ENCODE measurements at places on chromosomes 1 and 21. TPM values are rescaled to one million over a fixed set of nuclear protein-coding genes. Genes with fewer than 3 reads are reported as not detected.

INSRR gene
- 0.35 TPM for total RNA-seq

ASTN1 gene
- 0.25 TPM for total RNA-seq

DNA sequence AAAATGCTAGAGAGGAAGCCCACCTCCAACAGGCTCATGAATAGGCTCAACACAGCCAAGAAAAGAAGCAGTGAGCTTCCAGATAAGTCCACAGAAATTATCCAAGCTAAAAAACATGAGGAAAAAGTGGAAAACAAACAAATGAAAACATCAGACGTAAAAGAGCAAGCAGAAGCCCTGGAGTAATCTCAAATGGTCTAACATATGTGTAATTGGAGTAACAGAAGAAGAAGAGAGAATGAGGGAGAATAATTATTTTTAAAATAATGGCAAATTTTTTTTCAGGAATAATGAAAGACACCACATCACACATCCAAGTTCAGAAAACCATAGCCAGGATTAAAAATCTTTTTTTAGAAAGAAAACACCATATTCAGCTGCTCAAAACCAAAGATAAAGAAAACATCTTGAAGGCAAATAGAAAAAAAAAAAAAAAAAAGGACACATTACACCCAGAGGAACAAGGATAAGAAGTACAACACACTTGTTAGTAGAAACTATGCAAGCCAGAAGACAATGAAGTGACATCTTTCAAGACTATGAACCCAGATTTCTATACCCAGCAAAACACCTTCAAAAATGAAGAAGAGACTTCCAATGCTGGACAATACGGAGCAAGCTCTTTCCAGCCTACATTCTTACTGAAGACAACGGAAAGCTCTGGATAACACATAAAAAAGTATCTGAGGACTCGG, 10.6 kb upstream of the SUMO3 start:
- DNase-seq, result no peak

DNA sequence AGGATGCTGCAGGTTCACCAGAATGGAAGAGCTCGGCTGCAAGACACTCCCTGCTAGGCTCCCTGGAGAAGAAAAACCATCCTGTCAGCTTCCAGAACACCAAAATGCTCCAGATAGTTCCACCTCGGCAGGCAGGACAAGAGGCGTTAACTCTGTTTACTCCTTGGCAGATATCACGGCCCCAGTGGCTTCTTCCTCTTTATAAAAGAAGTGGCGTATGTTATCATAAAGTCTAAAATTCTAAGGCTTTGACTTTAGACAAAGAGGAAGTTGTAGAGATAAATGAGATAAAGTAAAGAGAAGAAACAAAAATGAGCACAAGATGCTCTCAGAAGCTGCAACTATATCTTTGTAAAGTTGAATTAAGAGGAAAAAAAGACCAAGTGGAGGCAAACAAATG, 24.3 kb upstream of the MTF1 start:
- DNase-seq, result no peak

DNA sequence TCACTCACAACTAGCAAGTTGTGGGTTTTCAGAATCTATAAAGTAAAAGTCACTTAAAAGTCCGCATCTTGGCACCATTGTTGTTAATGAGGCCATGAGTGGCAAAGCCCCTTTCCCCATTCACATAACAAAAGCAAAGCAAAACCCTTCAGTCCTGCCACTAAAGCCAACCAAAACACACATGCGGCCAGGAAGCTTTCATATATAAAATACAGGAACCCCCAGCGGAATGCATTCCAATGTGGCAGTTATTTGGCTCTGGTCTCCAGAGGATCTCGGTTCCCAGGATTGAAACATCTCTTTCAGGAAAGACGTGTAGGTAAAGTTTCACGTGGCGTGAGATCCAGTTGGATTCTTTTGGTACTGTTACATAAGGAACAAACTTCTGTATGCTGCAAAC, 2.5 kb upstream of the LBR start:
- no peak for DNase-seq

DNA sequence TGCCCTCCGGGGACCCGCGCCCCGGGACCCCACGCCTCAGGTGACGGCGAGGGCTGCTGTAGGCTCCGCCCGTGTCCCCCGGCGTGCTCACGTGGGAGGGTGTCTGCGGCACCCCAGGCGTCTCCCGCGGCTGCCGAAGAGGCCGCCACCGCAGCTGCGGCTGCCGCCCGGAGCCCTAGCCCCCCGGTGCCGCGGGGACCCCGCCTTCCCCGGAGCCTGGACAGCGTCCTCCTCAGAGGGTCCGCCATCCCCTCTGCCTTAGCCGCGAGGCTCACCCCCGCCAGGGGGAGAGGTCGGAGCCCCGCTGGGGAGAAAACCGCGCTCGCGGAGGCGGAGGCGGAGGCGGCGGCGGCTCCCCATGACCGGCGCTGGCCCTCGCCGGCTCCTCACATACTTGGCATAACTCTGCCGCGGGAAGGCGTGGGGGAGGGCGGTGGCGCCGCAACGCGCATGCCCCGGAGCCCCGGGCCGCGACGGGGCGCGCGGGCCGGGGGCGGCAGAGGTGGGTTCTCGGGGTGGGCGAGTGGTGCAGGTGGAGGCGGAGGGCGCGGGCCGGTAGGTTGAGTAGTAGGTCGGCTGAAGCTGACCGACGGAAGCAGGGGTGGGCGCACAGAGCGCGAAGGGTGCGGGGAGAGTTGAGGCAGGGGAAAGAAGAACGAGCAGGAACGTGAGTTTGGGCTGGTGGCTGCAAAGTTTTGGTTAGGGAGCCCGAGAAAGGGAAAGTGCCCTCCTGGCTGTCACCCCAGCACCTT, 700 bp upstream of the SYDE2 start:
- peak; percentile 92 for DNase-seq

GRCh38 chr21:40840401-40841125, 6.4 kb downstream of the DSCAM start:
- no peak for DNase-seq
